Astrocyte of the cerebellum (primary cell): ENCODE measurements at places on chromosomes 3 and 15.

DNA sequence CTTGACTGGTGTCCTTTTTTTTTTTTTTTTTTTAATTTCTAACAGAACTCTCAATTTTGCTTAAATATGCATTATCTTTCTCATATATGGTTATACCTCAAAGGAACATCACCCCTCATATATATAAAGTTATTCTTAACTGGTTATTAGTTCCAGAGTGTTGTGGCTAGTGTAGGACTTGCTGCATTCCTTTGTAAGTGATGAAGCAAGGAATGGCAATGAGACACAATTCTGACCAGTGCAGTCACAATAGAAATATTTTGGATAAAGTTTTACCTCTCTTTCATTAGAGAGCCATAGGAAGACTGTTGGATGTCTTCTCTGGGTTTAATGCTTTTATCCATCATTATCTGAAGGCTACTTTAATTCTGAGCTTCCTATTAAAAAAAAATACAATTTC lies 75.5 kb upstream of the CBLB start:
- no peak for DNase-seq

DNA sequence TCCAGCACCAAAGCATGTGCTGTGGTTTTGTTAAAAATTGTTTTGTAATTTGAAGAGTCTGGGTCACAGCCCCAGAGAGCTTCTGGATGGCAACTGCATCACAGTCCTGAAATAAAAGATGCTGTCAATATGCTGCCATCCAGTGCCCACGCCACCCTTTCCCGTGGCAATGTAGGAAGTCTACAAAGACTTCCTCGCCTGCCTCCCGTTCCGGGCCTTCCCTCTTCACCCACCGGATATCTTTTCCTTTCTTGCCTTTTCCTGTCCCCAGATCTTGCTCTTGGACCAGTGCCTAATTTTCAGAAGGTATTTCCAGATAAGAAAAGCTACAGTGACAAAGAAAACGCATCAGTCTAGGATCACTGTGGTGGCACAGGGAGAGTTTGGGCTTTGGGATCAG lies 85.3 kb upstream of the RNU6-1 start:
- DNase-seq: no peak

- DNase-seq: no peak
Observed at GRCh38 chr3:114762144-114762543, 384.9 kb downstream of the ZBTB20 start.

DNA sequence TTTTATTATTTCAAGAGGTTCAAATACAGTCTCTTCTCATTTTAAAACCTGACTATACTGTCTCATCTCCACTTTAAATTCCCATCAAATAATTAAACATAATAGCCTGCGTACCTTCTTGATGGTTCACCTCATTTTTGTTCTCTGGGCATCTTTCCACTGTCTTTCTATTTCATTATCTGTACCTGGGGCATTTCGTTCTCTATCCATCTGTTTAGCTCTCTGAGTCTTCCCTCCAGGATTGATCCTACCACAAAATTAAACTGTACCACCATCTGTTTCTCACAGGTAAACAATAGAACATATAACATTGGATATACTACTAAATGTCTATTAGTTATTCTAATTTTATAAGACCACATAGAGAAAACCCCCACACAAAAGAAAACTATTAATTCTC lies 1331.4 kb downstream of the NSUN3 start:
- DNase-seq: no peak

- no peak for DNase-seq
Observed at GRCh38 chr15:29942548-29942947, 120.3 kb upstream of the TJP1 start.
